ENCODE measurements at places on chromosomes 6 and 20. TPM values are rescaled to one million over a fixed set of nuclear protein-coding genes. Genes with fewer than 3 reads are reported as not detected.

DNA sequence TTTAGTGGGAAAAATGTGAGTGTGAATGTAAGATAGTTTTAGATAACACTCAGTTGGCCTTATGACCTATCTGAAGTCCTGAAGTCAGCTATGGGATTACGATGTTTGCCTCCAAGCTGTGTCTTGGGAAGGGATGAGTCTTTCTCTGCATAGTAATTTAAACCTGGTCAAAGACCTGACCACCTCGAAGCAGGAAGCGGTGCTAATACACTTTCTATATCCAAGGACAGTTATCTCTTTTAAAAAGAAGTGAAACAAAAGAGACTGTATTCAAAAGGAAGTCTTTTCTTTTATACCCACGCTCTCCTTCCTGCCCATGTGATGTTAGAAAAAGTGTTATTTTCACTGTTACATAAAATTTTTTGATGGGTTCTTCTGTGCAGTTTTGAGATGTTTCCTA is 94.9 kb downstream of the JARID2 start:
- no peak for DNase-seq

DNA sequence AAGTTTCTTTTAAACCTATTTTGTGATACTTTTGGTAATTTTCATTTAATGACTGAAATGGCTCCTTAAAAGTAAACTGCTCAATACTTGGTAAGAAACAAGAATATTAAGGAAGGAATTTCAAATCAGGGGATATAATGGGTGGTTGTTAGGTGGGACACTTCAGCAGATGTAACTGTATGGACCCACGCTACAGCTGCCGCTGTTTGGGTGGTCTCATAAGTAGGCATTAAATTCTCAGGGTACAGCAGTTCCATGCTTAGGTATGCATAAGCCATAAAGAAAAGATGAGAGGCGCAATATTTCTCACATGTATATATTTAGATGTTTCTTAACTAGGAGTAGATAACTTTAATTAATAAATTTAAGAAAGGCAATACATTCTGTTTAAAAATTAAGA is 35.0 kb downstream of the COL19A1 start:
- DNase-seq, result no peak

GRCh38 chr20:41038149-41038877 is 9.7 kb downstream of the TOP1 start:
- DNase-seq, result no peak

DNA sequence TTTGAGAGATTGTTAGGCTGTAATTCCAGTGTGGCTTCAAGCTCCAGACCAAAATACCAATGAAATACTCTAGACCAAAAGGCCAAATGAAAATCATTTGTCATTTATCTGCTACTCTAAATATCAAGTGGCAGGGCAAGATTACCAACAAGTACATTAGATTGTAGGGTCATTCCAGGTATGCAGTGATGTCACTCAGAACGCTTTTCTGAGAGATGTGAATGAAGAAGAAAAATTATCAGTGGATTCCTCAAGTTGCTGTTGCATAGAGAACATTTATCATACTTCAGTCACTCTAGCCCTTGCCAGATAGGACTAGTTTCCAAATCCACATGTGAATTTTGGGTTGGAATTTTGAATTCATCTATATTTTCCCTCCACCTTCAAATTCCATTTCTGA is 65.0 kb downstream of the ZFAND3 start:
- no peak for DNase-seq

DNA sequence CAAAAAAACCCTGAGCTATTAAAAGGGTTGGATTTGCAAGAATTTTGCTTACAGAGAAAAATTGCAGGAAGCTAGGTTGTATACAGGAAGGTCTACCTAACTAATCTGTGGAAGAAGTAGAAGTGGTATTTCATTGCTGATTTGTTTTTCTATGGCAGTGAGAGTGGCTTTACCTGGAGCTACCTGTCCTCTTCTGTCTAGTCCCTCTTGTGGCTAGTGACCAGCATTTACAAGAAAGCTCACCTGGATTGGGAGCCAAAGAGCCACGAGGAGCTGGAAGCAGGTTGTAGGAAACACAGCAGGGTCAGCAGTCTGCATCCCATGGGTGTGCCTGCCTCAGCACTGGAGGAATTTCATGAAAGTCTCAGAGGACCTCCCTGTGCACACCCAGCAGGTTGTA is 120.3 kb upstream of the RALGAPA2 start:
- no peak for DNase-seq

DNA sequence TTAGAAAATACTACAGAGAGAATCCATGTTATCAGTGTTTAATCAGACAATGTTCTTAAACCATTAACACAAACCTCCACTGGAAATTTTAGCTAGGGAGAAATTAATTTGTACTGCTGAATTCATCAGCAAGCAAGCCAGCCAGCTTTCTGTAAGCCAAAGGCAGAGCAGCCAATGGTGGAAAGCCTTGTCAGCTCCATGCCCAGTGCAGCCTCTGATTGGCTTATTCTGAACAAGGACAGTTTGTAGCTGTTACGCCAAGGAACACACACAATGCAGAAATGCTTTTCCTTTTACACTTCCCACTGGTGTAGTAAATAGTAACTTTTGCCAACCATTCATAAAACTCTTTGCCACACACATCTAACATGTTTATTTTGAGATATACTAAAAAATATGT is 265.0 kb downstream of the TENT5A start:
- DNase-seq, result peak; percentile 43

The SMIM28 gene
- not detected for total RNA-seq

The C20orf204 gene
- total RNA-seq, result 1.7 TPM

The GRM4 gene
- total RNA-seq, result not detected
